ENCODE measurements at places on chromosomes 11 and 22.
A peak's percentile ranks its signal among the peaks of the same experiment; 100 is the strongest.

DNA sequence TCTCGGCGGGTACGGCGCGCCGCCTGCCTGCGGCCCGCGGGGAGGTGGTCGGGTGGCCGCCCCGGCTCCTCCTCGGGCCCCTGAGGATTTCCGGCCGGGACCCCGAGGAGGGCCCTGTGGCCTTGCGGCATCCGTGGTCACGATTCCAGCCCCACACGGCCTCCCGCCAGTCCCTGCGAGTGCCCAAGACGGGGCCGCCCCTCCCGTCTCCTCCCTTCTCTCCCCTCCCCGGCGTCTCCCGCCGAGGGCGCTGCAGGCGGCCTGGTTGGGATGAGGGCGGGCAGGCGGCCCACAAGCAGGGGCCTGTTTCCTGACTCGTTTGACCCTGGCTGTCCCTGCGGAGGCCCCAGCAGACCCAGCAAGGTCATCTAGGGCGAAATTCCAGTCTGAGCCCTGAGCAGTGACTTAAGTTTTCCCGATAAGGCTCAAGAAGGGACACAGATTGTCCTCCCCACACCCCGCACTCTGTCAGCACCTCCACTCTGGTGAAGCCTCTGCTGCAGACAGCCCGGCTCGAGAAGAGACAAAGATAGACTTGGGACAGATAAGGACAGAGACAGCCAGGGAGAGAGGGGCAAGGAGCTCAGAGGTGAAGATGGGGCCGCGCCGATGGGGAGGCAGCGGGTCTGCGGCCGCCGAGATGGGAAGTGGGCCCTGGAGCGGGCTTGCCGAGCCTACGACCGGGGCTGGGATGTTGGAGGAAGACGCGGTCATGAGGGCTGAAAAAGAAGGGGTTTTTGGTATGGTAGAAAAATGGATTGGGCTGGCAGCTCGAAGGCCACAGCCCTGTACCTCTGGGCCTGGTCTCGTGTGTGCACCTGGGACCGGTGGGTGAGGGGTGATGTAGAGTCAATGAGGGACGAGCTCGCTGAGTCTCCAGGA lies 95.0 kb downstream of the SWAP70 start:
- DNase-seq = peak; percentile 51

GRCh38 chr22:28903729-28904128 lies 20.4 kb downstream of the ZNRF3 start:
- no peak for DNase-seq

DNA sequence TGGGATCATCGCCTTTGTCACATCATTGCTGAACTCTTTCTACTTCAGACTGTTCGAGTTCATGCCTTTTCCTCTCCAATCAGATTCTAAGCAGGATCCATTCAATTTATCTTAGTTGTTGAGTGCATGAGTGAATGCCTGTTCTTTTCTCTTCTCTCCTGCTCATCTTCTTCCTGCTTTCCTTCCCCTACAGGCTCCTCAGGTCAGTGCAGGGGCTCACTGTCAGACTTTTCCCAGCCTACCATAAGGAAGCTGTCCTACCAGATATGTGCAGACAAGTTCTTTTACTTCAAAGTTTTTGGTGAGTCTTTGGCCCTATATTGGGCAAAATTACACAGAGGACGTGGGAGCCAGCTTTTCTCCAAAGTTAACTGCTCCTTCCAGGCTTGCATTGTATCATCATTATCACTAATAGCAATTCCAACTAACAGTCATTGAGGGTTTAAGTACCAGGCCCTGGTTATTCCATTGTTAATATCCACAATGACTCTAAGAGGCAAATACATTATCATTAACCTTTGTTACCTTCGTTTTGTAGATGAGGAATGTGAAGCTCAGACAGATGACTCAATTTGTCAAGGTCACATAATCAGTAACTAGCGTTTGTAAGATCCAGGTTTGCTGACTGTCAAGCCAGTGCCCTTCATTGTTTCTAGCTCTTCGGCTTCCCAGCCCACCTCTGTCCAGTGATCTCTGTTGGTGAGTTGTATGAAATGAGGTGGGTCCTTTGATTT lies 30.4 kb downstream of the OR6Q1 start:
- DNase-seq = no peak

GRCh38 chr11:31397239-31397834 lies 27.7 kb downstream of the DNAJC24 start:
- no peak for DNase-seq

GRCh38 chr11:102287964-102288724 lies 29.1 kb upstream of the BIRC3 start:
- no peak for DNase-seq

All from stimulated activated CD4-positive, alpha-beta T cell treated with anti-CD3 and anti-CD28 coated beads, Interleukin-12 subunit alpha, Interleukin-12 subunit beta, amount 100 ng/mL, for 24 hours (primary cell).